ENCODE measurements at places on chromosomes 16 and 17. TPM values are rescaled to one million over a fixed set of nuclear protein-coding genes. Genes with fewer than 3 reads are reported as not detected.
A peak's percentile ranks its signal among the peaks of the same experiment; 100 is the strongest.

DNA sequence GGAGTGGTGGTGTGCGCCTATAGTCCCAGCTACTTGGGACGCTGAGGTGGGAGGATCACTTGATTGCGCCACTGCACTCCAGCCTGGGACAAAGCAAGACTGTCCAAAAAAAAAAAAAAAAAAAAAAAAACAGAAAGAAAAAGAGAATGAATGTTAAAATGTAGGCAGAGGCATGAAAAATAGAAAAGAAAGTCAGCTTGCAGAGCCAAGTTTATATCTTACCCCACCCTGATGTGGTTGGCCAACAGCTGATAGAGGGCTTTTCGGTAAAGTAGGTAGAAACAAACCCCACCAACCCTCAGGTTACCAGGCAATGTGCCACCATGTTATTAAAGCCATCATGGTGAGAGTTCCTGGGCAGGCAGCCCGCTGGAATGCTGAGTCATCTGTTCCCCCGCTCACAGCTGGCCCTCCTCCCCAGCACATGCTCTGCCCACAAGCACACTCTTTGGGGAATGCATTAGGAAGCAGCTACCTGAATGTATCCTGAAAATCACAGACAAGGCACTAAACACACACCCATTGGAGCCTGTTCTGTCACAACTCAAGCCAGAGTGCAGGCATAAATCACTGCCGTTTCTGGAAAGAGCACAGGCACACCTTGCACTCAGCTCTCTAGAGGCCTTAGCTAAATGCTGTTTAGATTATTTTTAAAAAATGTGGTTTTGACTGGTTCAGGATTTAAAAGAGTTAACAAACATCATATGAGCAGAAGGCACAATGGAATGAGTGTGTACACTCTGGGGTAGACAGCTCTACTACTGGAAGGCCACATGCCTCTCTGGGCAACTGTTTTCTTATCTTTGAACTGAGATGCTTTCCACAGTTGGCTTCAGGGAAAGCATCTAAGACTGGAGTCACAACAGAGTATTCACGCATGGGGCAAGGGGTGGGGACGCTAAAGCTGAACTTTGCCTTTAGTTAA is 128.5 kb downstream of the PARN start:
- no peak overlapping the region for H3K4me3 ChIP-seq
- no peaks in the 10 kb centered on the region for H3K27me3 ChIP-seq
- H3K36me3 ChIP-seq = peaks cover 5% of the 10 kb centered on the region
- H3K27ac ChIP-seq = no peak overlapping the region

DNA sequence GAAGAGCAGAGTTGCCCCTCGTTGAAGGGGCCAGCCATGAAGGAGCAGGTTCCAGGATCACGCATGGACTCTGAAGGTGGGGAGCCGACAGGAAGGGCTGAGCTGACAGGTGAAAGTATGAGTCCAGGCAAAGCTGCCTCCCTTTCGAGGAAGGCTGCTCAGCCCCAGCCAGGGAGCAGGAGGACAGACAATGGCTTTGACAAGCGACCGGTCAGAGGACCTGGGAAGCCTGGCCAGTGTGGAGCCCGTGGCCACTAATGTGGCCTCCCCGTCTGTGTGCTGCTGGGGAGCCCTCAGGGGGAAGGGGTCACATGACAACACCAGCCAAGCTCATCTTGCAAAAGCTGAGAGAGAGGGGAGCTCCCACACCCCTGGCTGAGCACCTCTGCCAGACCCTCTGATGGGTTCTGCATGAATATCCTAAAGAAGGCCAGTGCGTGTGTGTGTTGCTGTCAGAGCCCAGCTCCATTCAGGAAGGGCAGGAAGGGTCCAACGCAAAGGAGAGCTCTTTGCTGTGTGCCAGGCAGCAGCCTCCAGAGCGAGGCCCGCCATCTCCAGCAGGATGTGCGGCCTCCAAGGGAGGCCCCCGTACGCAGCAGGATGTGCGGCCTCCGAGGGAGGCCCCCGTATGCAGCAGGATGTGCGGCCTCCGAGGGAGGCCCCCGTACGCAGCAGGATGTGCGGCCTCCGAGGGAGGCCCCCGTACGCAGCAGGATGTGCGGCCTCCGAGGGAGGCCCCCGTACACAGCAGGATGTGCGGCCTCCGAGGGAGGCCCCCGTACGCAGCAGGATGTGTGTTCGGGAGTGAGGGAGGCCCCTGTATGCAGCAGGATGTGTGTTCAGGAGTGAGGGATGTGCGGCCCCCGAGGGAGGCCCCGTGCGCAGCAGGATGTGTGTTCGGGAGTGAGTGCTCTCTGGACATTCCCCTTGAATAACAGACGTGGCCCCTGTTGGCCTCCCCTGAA is 102.1 kb upstream of the CHMP6 start:
- H3K4me3 ChIP-seq = no peak overlapping the region
- no peak for DNase-seq
- H3K27me3 ChIP-seq = no peaks in the 10 kb centered on the region
- H3K4me1 ChIP-seq = peaks cover 13% of the 10 kb centered on the region
- H3K27ac ChIP-seq = peak overlapping the region; percentile 65
- peaks cover 49% of the 10 kb centered on the region for H3K36me3 ChIP-seq

The CLDN7 gene
- 7.4 TPM for total RNA-seq

The NDEL1 gene
- 113 TPM for total RNA-seq

GRCh38 chr17:7956228-7956965 is 24.4 kb downstream of the CNTROB start:
- H3K4me3 ChIP-seq = no peak overlapping the region
- H3K27me3 ChIP-seq = no peaks in the 10 kb centered on the region
- H3K4me1 ChIP-seq = no peaks in the 10 kb centered on the region
- peak overlapping the region; percentile 41 for H3K27ac ChIP-seq

The EMP2 gene
- total RNA-seq = not detected

The WFDC1 gene
- total RNA-seq = not detected

DNA sequence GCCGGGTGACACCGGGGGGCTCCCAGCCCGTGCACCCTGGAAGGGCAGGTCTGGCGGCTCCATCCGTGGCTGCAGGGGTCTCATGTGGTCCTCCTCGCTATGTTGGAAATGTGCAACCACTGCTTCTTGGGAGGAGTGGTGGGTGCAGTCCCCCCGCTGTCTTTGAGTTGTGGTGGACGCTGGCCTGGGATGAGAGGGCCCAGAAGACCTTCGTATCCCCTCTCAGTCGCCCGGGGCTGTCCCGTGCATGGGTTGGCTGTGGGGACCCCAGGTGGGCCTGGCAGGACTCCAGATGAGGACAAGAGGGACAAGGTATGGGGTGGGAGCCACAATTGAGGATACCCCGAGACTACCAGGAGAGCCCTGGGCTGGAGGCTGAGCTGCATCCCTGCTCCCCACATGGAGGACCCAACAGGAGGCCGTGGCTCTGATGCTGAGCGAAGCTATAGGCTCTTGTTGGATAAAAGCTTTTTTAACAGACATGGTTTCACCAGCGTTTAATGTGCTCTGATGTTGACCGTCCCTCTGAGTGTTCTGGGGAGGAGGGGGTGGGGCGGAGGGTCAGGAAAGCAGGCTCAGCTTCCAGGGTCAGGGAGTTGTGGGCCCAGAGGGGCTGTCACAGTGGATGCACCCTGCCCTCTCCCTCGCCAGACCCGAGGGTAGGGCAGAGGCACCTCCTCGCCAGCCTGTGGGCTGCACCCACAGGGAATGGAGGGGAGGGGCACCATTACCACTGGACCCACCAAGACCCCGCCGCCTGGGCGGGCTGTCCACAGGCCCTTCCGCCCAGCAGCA is 5.4 kb downstream of the SPATA2L start:
- peaks cover 33% of the 10 kb centered on the region for H3K36me3 ChIP-seq
- H3K27me3 ChIP-seq = no peaks in the 10 kb centered on the region
- H3K4me3 ChIP-seq = no peak overlapping the region
- no peak overlapping the region for H3K27ac ChIP-seq
- no peak for DNase-seq

DNA sequence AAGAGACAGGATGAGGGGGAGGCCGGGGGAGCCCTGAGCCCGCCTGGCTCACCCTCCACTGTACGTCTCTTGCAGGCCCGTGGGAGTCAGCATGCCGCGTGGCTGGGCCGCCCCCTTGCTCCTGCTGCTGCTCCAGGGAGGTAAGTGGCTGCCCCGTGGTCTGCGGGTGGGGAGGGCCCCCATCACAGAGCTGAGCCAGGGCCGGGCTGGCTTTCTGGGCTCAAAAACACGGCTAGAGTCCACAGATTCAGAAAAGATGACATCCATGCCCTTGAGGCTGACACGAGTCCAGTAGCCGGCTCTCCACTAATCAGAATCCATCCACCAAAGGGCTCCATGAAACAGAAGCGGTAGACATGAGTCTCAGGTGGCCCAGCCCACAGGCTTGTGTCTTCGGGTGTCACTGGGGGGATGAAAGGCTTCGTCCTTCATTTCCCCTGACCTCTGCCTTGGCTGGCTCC is 28.0 kb downstream of the IL21R start:
- H3K36me3 ChIP-seq = peaks cover 3% of the 10 kb centered on the region
- DNase-seq = no peak
- H3K27ac ChIP-seq = no peak overlapping the region
- no peak overlapping the region for H3K4me3 ChIP-seq
- H3K4me1 ChIP-seq = peaks cover 23% of the 10 kb centered on the region

- H3K36me3 ChIP-seq = peaks cover 3% of the 10 kb centered on the region
- peaks cover 8% of the 10 kb centered on the region for H3K4me1 ChIP-seq
- peak overlapping the region; percentile 17 for H3K27ac ChIP-seq
- H3K4me3 ChIP-seq = no peak overlapping the region
- H3K27me3 ChIP-seq = no peaks in the 10 kb centered on the region
Observed at GRCh38 chr17:27651411-27652345, 20.7 kb downstream of the LGALS9 start.

The CIITA gene
- total RNA-seq = 18.8 TPM

The JPH3 gene
- total RNA-seq = not detected

DNA sequence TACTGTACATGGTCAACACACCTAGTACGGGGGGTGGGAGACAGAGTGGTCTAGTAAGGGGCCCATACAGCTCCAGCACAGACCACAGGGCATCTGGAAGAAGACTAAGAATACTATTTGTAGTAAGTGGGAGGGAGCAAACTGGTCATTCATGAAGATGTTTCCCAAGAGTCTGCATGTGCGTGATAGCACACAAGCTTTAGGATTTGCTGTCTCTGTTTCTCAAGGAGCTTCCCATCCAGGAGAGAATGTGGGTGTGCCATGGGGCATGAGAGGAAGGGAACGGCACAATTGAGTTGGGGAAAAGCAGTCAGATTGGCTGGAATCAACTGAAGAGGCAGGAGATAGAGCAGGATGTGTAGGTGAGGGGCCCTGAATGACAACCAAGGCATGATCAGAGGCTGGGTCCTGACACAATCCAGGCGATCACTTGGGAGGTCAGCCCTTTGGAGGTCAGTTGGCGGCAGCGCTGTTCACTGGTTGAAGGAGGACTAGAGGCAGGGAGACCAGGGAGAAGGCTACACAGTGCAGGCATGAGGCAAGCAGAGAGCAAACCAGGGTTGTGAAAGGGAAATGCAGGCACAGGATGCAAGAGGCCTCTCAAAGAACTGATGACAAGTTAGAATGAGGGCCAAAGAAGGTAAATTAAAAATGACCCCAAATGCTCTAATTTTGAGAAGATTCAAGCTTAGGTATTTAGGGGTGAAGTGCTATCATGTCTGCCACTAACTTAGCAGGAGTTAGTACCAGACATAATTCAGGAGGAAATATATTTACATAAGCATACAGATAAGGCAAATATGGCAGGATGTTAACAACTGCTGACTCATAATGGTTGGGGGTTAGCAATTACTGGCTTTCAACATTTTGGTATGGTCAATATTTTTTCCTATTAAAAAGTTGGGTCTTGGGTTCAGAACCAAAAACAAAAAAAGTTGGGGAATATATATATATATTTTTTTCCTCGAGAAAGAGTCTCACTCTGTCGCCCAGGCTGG is 10.3 kb downstream of the UBE2O start:
- H3K27me3 ChIP-seq = no peaks in the 10 kb centered on the region
- H3K27ac ChIP-seq = peak overlapping the region; percentile 52
- DNase-seq = no peak
- no peak overlapping the region for H3K4me3 ChIP-seq

The KRTAP3-2 gene
- not detected for total RNA-seq

DNA sequence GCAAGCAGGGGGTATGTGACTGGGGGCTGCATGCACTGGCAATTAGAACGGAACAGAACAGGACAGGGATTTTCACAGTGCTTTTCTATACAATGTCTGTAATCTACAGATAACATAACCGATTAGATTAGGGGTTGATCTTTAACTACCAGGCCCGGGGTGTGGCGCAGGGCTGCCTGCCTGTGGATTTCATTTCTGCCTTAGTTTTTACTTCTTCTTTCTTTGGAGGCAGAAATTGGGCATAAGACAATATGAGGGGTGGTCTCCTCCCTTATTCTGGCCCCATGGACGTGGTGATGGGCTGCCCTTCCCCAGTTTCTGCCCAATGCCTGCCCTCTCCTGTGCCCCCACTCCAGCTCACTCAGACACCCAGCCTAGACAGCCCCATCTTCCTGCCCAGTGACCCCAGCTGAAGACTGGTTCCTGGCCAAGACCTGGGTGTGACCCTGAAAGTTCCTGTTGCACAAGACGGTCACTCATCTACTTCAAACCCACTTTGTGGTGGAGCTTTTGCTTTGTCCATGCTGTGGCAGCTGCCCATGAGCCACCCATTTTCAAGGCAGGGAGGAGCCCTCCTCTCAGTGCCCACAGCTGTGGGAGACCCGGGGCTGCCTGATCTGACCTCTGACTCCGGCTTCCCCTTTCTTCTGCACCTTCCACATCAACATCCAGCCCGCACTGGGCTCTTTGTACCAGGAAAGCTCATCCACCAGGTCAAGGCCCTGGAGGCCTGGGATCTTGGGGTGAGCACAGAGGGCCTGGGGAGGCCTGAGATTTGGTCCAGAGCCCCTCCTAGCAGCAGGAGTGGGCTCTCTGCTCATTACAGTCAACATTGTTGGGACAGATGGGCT is 18.6 kb downstream of the ALOX12B start:
- peaks cover 6% of the 10 kb centered on the region for H3K27me3 ChIP-seq
- no peak overlapping the region for H3K4me3 ChIP-seq
- no peak for DNase-seq
- H3K27ac ChIP-seq = no peak overlapping the region
- H3K4me1 ChIP-seq = peaks cover 22% of the 10 kb centered on the region

The KRT20 gene
- not detected for total RNA-seq

DNA sequence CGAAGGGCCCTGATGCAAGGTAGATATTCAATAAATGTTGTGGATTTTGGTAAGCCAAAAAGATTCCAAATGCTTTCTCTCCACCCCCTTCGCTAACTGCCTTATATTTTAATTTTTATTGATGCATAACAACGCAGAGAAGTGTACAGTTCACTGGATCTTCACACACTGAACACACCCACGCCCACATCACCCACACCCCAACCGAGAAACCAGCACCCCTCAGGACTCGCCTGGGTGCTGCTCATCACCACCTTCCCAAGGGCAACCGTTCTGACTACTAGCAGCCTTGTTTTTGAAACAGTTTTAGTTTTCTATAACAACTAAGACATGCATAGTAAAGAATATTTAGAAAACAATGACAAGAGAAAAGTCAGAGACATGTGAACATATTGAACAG is 9.1 kb upstream of the PLCG2 start:
- H3K4me3 ChIP-seq = no peak overlapping the region
- H3K4me1 ChIP-seq = no peaks in the 10 kb centered on the region
- no peaks in the 10 kb centered on the region for H3K36me3 ChIP-seq
- peak overlapping the region; percentile 88 for H3K27ac ChIP-seq

- H3K4me3 ChIP-seq = no peak overlapping the region
- no peaks in the 10 kb centered on the region for H3K27me3 ChIP-seq
- no peak for DNase-seq
- no peaks in the 10 kb centered on the region for H3K4me1 ChIP-seq
- H3K36me3 ChIP-seq = no peaks in the 10 kb centered on the region
Observed at GRCh38 chr16:65343556-65343955, 221.7 kb upstream of the CDH11 start.

GRCh38 chr17:61366715-61367413 is 32.8 kb upstream of the TBX2 start:
- peaks cover 3% of the 10 kb centered on the region for H3K36me3 ChIP-seq
- H3K4me3 ChIP-seq = no peak overlapping the region
- no peak overlapping the region for H3K27ac ChIP-seq
- H3K4me1 ChIP-seq = no peaks in the 10 kb centered on the region

The SLC13A2 gene
- total RNA-seq = not detected
